ENCODE measurements at places on chromosomes 7 and 10. TPM values are rescaled to one million over a fixed set of nuclear protein-coding genes. Genes with fewer than 3 reads are reported as not detected.

GRCh38 chr7:15498465-15498864 lies 63.4 kb downstream of the AGMO start:
- ATAC-seq, result no peak

NACAD gene
- 1.3 TPM for total RNA-seq

DNA sequence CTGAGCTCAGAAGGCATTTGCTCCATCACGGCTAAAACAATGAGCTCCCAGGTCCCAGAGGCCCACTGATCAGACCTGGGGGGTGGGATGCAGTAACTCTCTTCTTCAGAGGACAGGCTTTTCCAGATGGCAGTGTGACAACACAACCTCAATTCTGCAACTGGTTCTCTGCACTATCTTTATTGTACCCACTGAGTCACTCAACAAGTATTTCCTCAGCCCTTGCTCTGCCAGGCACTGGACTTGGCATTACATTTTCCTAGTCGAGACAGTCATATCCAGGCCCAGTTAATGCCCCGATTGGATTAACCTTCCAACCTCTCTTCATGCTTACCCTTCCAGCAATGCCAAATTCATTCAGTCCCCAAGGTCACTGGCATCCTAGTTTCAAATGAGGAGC lies 72.6 kb downstream of the JAZF1 start:
- no peak for ATAC-seq

GRCh38 chr7:132782777-132783640 lies 206.7 kb upstream of the PLXNA4 start:
- no peak for ATAC-seq

DNA sequence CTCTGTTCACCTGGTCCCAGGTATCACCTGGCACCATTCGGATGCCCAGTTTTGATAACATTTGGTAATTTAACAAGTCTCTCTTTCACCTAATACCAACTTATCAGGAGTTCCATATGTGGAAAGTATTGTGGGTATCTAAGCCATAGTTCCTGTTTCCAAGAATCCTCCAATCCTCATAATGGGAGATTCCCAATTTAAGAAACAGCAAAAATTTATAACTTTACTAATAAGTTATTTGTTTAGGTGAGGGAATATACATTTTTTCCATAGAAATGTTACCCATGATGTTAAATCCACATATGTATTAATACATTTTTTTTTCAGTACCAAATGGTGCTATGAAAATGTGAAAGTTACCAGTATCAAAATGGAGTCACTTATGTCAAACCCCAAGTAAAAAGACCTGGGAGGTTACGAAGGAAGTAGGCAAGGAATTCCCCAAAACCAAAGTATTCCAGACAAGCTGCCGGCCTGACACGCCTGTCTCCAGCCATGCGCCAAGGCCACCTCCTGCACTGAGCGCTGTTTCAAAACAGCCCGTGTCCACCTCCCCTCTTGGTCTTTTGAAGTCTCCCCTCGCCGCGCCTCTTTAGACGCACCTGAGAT lies 44.8 kb downstream of the PRKCQ start:
- no peak for ATAC-seq

AKR1C2 gene
- not detected for total RNA-seq

CLIP2 gene
- total RNA-seq, result 0.93 TPM

DNA sequence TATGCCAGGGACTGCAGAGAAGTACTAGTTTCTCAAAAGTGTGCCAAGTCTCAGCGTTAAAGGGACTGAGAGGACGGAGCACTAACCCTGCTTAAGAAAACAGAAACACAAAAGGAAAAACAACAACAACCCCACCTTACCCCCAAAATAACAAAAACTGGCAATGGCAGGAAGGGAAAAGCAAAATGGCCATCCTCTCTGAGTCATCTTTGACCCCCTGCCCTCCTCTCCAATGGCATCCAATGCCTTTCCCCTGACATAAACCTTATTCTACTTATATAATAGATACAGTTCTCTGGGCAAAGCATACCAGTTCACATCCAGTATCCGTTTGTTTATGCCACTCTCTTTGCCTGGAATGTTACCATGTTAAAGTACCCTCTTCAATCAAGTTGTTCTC lies 1.6 kb downstream of the POLR1F start:
- no peak for ATAC-seq

ITGA8 gene
- not detected for total RNA-seq

GRID1 gene
- not detected for total RNA-seq

CLEC2L gene
- total RNA-seq, result not detected

GRCh38 chr7:55483046-55483445 lies 89.3 kb downstream of the VOPP1 start:
- ATAC-seq, result no peak

TRPV5 gene
- 0.13 TPM for total RNA-seq
